ENCODE measurements at places on chromosomes 1 and 21.

- no peak for DNase-seq
Observed at GRCh38 chr1:151966061-151966460, 27.6 kb downstream of the S100A10 start.

GRCh38 chr21:44013380-44014088 lies 1.4 kb downstream of the TRAPPC10 start:
- DNase-seq, result no peak

DNA sequence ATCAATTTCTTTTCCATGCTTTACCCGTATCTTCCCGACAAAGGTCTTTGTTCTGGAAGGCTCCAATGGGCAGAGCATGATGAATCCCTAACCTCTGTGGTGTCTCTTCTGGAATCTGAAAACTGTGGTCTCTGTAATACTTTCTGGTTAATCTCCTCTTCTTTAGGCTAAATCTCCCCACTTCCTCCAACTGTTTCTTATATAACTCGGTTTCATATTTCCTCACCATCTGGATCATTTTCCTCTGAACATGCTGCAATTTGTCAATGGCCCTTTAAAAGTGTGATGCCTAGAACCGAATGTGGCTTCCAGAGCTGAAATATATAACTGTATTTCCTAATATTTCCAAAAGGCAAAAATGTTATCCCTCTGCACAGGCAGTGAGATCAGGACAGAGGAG lies 66.1 kb downstream of the ALG14 start:
- no peak for DNase-seq

GRCh38 chr21:17352996-17353655 lies 159.7 kb upstream of the CXADR start:
- DNase-seq, result no peak

DNA sequence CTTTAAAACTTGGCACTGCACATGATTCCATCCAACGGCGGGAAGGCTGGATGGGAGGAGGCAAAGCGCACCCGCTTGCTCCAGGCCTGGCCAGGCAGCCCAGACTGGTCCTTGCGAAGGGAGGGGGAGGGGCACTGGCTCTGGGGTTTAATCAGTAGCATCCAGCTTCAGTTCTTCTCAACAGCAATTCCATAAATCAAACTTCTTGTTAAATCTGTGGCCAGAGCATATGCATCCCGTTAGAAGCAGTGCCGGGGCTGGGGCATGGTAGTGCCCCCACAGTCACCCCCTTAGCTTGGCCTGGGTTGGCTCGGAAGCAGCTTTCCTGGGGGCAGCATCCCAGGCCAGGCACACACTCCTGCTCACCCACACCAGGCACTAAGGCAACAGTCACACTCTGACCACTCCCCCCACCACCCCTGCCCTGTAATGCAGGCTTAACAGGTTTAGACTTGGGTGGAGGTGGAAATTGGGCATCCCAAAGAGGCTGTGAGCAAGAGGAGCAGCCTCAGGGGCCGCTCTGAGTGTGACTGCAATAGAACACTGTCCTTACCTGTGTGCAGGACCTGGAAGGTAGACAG lies 94.1 kb upstream of the CASZ1 start:
- no peak for DNase-seq

- no peak for DNase-seq
Observed at GRCh38 chr1:180841415-180841814, 71.3 kb upstream of the KIAA1614 start.

DNA sequence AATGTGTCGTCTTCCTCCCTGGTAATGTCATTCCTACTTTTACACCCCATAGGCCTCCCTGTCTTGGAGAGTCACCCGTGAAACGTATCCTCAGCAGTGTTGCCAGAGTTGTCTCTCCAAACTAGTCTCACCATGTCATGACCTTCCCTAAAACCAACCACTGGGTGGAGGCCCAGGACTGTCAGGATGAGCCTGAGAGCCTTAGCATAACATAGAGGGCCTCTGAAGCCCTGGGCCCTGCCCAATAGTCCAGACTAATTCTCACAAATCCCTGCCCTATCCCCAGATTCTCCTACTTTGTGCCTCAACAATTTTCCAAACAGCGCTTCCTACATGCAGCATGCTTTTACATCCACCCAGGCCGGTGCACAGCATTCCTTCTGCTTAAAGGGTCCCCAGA lies 29.3 kb upstream of the HSD3B1 start:
- no peak for DNase-seq

- DNase-seq, result no peak
Observed at GRCh38 chr1:49597436-49597835, 426.3 kb downstream of the AGBL4 start.

DNA sequence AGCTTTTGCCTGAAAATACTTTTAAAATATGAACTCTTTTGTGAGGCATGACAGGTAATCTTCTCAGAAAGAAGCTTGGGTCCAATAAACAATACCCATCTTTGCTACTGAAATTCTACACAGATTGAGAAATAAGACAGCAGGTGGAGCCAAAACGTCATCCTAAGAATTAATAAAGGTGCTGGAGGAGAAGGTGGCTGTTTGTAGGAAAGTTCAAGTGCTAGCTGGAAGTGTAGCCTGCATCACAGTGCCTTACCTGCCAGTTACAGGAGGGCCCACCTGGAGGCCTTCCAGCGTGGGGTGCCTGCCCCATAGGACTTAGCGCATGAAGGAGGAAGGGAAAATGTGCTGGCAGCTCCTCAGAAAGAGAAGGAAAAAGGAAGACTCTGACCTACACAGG lies 93.7 kb downstream of the TTC3 start:
- DNase-seq, result peak; percentile 4

GRCh38 chr1:226643177-226643576 lies 94.6 kb downstream of the STUM start:
- DNase-seq, result no peak

DNA sequence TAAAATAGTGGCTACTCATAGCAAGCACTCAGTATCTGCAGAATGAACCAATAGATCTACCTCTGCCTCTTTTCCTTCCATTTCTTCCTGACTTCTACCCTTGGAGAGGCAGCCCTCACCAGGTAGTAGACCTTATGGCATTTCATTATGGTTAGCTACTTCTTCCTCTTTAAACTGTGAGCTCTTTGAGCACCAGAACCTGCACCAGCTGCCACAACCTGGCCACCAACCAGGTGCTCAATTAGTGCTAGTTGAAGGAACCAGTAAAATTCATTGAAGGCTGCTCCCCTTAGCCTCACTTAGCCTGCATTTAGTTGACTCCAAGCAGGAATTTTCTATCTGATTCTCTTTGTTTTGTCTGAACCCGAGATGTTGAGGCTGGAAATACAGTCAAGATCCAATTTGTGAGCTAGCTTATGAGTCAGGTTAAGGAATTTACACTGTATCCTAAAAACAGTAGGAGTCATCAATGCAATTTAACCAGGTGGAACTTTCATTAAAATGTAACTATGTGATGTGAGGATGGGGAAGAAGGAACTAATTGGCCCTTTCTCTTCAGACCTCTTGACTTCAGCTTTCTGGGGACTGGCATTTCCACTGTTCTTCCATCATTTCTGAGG lies 81.5 kb upstream of the UBE2U start:
- no peak for DNase-seq

Measured in HS-27A (cell line).